ENCODE measurements at places on chromosomes 11 and 22.

DNA sequence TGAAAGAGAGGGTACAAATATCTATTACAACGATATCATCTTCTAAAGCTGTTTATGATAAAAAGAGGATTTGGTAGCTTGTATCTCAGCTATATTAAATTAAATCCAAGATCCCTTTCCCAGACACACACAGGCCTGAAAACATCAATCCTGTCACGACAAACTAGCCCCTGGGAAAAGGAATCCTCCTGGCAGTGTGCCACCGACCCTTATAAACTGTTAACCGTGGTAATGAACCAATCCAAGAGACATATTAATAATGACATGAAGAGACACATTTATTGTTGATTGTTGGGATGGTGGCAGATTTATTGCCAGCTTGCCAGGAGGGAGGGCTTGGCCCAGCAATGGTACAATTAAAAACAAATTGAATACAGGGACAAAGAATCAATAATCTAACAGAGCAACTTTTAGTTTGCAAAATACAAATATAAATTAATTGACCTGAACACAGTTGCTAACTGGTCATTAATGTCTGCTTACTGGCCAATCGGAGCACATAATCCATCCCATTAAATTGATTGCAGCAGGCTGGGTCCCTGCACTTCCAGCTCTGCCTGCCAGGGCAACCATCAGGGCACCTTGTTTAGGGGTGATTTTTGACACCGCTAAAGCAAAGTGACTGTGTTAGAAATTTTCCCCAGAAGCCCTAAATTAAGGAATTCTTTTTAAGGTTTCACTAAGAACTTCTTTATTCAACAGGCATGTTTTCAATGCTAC, 887.6 kb downstream of the OPCML start:
- DNase-seq, result no peak

GRCh38 chr11:1757861-1758610, 5.7 kb downstream of the CTSD start:
- no peak for DNase-seq

GRCh38 chr22:38777087-38777671, 16.8 kb downstream of the DNAL4 start:
- DNase-seq, result no peak

DNA sequence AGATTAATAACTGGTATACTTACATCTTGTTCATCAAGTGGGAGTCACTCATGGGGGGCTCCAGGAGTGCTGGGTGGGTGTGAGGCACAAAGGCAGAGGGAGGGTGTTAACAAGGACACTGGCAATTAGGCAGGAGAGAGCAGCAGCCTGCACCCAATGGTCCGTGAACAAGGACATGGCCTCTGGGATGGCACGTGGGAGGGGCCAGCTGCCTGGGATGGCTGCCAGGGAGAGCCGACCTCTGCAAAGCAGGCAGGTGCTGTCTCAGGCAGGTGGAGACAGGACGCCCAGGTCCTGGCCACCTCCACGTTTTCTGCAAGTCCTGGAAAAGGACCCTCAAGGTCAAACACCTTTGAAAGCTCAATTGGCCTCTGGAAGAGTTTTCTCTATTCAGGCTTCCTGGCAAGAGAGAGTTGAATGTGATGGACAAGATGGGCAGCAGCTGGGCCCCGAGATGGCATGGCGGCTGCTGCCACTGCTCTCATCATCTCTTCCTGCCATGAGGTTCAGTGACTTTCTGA, 257.1 kb downstream of the BUD13 start:
- no peak for DNase-seq

DNA sequence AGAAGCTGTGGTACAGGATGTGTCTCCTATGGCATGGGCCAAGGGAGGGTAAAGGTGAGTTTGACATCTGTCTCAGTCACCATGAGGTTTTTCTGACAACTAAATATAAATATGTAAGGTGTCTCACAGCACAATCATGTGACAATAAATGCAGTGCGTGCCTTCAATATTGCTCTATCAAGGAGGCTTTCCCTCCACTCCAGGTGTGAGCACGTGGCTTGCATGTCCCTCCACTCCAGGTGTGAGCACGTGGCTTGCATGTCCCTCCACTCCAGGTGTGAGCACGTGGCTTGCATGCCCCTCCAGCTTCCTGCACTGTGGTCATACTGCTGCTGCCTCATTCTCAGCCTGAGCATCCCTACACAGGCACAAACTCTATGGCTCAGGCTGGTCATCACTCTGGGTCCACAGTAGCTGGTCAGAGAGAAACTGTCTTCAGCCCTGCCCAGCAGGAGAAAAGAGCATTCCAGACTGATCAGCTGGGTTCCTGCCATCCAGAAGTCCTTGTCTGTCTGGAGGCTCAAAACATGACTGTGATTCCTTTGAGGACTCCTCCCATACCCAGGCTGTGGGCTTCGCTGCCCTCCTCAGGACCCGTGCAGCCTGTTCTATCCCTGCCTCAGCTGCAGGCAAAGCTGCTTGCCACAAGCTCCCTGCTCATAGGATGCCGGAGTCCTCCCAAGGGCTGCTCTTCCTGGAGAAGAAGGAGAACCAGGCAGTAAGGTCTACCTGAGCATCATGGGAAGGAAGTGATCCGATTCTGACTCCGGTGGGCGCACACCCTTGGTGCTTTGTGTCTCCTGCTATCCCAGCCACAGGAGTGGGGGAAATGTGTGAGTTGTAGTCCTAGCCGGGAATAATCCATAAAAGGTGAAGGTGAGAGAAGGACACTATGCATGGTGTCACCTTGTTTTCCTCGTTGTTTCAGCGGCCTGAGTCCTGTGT, 33.4 kb upstream of the VPREB1 start:
- no peak for DNase-seq

- no peak for DNase-seq
Observed at GRCh38 chr22:37464181-37464580, 22.0 kb downstream of the MFNG start.

- DNase-seq, result no peak
Observed at GRCh38 chr11:77038825-77039326, 4.7 kb downstream of the B3GNT6 start.

DNA sequence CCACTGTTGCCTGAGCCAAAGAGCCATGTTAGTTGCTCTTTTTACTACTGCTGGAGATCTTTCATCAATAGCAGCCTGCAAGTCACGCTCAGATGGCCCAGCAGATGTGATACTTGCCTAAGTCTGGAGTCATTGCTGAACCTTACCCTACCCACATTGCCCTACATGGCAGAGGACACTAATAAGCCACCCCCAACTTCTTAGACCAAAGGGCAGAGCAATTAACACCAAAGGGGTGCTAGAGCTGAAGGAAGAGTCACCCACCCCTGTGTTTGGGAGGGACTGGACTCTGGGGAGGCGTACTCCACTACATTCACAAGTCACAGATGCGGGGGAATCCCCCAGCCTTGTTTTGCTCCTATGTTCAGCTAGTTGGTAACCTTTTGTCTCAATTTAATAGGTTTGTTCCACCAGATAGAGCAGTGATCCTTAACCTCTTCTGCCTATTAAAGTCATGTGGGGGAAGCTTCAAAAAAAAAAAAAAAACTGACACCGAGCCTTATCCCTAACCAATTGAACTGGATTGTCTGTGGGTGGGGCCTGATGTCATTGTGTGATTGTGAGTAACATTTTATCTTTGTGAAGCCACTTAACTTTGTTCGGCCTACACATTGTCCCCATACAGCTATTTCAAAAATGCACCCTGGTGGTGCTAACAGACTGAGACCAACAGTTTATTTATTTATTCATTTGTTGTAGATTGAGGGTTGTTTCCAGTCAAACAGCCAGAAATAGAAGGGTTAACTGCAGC, 13.1 kb downstream of the ADM start:
- DNase-seq, result no peak

- DNase-seq, result no peak
Observed at GRCh38 chr11:99260696-99261095, 239.9 kb downstream of the CNTN5 start.

GRCh38 chr11:116276051-116277044, 496.4 kb downstream of the BUD13 start:
- peak; percentile 2 for DNase-seq

GRCh38 chr11:126603486-126603885, 248.0 kb downstream of the ST3GAL4 start:
- no peak for DNase-seq

GRCh38 chr22:28773461-28773867, 969 bp downstream of the CCDC117 start:
- DNase-seq, result no peak

DNA sequence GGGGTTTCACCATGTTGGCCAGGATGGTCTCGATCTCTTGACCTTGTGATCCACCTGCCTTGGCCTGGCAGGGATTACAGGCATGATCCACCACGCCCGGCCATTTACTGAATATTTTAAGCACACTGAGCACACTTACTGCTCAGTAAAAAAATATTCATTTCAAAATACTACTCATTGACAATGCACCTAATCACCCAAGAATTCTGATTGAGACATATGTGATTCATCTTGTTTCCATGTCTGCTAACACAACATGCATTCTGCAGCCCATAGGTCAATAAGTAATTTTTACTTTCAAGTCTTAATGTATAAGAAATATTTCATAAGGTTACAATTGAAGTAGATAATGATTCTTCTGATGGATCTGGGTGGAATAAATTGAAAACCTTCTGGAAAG, 4.2 kb upstream of the OR52J3 start:
- DNase-seq, result no peak

DNA sequence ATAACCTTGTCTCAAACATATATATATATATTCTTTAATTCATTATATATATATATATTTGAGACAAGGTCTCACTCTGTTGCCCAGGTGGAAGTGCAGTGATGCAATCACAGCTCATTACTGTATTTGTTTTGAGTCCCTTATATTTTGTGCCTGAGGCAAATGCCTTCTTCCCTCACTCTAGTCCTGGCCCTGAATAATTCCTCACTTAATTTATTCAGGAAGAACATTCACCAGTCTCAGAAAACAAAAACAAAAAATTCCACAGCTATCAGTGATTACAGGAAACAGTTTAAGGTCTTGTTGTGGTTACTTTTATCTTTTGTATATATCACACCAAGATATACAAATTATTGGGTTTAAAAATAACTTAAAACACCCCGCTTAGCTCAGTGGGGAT, 155.7 kb downstream of the CWF19L2 start:
- no peak for DNase-seq

- no peak for DNase-seq
Observed at GRCh38 chr11:86463120-86463519, 88.4 kb downstream of the CCDC81 start.

GRCh38 chr11:46200537-46201281, 76.8 kb upstream of the CREB3L1 start:
- DNase-seq, result no peak

DNA sequence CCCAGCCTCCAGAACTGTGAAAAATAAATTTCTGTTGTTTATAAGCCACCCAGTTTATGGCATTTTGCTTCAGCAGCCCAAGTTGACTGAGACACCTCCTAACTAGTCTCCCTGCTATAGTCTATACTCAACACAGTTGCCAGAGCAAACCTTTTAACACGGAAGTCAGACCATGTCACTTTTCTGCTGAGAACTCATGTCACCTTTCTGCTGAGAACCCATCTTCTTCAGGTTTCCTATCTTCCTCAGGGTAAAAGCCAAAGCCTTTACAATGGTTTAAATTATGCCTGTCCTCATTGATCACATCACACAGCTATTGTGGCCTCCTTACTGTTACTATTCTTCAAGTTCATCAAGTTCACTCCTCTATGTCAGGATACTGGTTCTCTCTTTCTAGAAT, 74.3 kb upstream of the SOX6 start:
- DNase-seq, result no peak

DNA sequence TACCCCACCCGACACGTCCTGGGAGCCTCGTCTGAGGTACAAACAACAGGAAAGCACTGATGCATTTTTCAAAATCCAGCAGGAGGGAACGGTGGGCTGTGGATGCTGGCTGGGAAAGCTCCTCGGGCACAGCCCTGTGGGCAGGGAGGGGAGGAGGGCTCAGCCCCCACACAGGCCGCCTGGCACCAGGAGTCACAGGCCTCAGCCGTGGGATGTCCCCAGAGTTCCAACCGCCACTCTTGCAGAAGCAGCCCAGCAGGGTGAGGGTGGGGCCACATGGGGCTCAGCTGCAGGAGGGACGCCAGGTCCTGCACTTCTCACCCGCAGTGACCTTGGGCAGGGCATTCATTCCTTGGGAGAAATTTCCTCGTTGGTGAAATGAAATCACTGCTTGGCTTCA, 274.6 kb downstream of the BRD1 start:
- no peak for DNase-seq

GRCh38 chr22:27720860-27721259, 80.7 kb downstream of the MN1 start:
- DNase-seq, result no peak

- DNase-seq, result no peak
Observed at GRCh38 chr11:128338811-128339210, 248.5 kb downstream of the ETS1 start.

GRCh38 chr11:21615955-21616371, 576.9 kb upstream of the ANO5 start:
- DNase-seq, result no peak

DNA sequence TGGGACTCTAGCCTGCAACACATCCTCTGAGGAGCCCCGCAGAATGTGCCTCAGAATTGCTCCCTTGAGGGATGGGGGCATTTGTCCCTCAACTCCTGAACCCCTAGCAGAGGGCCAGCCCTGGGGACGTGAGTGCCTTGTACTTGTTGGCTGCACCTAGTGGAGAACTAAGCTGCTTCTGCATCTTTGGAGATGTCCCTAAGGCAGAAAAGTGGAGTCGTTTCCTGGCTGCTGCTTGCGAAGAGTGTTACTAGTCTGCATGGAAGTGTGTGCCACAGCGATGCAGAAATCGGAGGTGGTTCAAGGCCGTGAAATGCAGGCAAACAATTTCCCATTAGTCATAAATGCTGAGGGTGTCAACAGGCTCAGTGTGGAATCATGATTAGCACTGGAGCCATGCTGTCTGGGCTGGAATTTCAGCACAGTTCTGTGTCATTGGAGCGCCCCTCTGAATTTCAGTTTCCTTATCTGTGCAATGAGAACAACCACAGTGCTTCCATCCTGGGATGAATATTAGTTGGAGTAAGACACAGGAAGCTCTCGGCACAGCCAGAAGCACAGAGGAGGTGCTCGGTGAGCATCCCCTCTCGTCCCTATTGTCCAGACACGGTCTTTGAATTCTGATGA, 56.5 kb downstream of the MIAT start:
- no peak for DNase-seq

GRCh38 chr11:69448471-69449284, 32.8 kb upstream of the LINC01488 start:
- DNase-seq, result no peak

DNA sequence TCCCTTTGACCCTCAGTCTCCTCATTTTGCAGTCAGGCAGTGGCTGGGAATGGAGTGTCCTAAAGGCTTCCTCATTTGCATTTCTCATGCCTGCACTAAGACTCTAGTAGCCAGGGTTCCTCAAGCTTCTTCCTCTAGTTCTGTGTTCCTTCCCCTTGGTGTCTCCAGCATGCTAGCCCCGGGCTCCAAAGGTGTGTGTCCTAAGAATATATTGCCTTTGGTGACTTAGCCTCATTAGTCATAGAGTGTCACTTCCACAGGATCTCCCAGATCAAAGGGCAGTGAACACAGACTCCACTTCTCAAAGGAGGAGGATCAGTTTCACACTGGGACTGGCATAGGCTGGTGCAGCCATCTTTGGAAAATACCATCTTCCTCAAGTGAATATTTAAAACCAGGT, 21.4 kb upstream of the ACER3 start:
- no peak for DNase-seq

GRCh38 chr22:40499209-40499623, 128.8 kb downstream of the SGSM3 start:
- peak; percentile 90 for DNase-seq

Data from AG04450 (cell line).